ENCODE measurements at places on chromosomes 16 and 17.

DNA sequence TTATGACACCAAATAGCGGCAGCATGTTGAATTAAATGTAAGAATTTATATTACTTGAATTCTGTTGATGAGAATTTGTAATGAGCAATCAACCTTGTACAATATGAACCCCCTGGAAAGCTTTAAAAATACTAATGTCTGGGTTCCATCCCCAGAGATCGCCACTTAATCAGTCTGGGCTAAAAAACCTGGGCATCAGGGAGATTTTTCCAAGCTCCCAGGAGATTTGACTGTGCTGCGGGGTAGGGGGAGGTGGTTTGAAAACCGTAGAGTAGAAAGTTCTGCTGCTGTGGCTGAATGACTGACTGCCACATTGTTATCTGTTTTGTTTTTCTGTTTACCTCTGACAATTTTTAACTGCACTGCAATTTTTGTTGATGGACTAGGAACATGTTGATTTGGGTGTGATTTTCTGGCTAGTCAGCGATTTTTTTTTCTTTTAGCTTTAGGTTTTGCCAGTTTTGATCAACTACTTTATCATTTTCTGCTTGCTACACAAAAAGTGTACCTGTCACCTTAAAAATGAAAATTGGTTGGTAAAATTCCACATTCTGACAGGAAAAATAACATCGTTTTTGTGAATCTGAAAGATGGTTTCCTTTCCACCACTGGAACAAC, 79.3 kb downstream of the PCTP start:
- no peak for ATAC-seq

- ATAC-seq, result peak; percentile 88
Observed at GRCh38 chr17:44556832-44557606, at the start of gene FZD2. Gene FZD2, plus strand, starts transcription at chr17:44557484. Its CDS starts 205 bp downstream, at chr17:44557689.

- ATAC-seq, result no peak
Observed at GRCh38 chr17:27800522-27800921, at the start of gene NOS2. Gene NOS2, minus strand, starts transcription at chr17:27800529. Its CDS starts 1,720 bp downstream, at chr17:27798809.

DNA sequence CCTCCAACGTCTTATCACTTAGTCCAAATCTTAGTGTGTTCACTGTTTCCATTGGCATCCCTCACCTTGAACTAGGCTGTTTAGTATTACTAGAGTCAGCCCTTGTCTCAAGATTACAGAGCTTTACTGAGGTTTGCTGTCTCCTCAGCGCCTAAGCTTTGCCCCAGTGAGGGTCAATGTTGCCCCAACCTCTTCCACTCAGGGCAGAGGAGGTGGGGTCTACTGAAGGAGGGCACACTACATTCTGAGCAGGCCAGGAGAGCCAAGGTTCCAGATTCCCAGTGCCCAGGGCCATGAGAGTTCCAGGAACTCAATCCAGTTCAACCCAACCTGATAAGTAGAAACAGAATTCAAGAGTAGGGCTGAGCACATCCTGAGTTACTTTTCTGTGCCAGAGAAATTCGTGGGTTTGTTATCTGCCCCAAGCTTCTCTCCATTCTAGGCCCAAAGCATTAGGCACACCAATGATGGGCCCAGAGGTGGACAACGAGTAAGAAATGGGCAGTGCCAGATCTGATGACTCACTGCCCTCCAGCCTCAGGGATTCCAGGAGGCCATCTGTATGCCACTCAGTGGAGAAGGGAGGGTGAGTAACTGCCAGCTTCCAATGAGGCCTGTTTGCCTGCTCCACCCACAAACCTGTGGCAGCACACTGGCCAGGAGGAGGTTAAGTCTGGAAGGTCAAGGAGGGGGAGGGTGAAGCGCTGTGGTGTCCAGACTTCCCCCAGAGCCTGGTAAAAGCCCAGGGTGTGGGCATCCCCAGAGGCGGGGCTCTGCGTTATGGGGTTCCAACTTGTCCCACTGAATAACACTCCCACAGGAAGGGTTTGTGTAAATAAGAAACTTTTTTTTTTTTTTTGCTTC, 8.2 kb downstream of the TUBG2 start:
- no peak for ATAC-seq

DNA sequence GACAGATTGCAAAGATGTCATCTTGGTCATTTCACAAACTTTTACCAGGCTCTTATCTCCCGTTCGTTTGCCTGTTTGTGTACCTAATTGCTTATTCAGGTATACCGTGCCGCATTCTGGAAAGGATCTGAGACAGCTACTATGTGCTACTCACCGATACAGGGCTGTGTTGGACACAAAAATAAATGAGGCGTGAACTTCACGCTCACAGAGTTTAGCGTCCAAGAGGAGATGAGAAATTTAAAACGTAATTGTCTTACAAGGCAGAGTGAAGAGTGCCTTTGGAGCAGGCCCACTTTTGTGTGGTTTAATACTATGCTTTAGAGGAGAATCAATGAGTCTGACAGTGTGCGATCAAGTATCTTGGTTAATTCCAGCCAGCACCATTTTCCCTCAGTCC, 26.7 kb downstream of the MAF start:
- no peak for ATAC-seq

GRCh38 chr17:20008242-20009051, 712 bp upstream of the SPECC1 start:
- ATAC-seq, result peak; percentile 55

DNA sequence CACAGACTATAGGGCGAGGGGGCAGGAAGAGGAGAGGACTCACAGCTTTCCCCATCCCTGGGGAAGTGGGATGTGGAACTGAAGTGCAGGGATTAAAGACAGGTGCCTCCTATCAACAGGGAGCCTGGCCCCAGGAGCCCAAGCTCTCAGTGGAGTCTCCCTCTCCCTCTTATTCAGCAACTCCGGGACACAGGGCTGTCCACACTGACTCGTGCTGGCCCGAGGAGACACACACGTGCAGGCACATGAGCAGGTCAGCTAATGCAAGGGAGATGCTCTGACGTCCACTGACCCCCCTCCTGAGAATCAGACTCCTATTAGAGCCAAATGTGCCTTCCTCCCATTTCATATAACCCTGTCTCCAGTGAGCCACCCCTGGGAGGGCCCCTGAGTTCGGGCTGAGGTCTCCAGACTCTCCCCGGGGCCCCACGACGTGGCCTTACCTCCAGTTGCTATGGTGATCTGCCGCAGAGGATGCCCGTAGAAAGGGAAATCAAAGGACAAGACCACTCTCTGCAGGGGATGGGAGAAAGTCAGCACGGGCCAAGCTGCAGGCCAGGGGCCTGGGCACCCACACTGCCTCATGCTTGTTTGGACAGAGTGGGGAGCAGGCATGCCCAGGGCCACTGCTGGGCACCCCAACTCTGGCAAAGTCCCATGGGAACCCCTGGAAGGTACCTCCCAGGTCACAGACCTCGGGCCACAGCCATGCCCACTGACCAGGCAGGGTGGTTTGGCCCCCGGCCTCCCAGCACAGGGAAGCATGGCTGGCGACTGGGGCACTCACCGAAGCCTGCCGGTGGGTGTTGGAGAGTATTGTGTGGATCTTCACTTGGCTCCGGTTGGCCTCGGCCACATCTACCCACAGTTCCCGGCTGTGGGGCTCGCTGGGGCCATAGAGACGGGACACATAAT, 42.7 kb downstream of the PLXDC1 start:
- no peak for ATAC-seq

DNA sequence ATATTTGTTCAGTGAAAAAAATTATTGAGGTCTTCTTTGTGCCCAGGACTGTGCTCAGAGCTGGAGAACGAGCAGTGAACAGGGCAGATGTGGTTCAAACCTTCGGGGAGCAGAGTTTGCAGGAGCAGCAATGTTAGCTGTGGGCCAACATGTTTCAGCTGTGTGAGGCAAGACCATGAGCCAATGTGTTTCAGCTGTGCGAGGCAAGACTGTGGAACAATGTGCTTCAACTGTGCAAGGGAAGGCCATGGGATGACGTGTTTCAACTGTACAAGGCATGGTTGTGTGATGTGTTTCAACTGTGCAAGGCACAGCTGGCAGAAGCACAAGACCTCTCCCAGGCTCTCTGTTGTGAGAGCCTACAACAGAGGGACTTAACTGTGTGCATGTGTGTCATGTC, 35.2 kb upstream of the SDK2 start:
- ATAC-seq, result no peak

GRCh38 chr16:55083052-55083451, 152.4 kb downstream of the IRX5 start:
- no peak for ATAC-seq

DNA sequence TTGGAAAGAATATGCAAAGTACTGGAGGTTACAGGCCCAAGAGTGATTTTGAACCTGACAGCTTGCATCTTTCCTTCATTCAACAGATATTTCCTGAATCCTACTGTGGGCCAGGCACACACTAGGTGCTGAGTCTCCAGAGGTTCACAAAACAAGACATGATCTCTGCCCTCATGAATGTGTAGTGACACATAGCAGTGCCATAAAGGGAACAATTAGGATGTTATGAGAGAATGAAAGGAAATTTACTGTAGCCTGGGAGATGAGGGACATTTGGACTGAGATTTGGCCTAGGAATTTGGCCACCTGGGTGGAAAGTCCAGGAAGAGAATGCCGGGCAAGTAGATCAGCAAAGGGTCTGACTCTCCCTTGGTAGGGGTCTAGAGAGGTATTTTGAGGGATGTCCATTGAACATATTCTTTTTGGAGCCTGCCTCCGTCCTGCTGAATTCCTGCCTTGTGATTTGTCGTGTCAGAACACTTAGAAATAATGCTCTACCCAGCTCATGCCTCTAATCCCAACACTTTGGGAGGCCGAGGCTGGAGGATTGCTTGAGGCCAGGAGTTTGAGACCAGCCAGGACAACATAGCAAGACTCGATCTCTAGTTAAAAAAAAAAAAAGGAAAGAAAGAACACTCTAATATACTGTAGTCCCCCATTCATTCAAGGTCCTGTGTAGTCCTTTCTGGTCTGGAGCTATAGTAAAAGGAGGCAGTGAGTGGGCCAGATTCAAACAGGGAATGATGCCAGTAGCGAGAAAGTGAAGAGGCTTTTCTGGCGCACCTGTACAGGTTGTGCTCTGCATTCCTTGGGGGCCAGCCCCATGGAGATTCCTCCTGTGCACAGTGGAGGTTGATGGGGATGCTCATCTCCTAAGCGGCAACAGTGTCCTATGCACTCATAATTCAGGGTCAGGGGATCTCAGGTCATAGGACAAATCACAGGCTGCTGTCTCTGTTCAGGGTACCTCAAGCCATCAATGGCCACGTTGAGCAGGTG, 90.6 kb upstream of the CLEC18A start:
- no peak for ATAC-seq

- ATAC-seq, result no peak
Observed at GRCh38 chr17:30848021-30848420, 16.3 kb downstream of the ATAD5 start.

DNA sequence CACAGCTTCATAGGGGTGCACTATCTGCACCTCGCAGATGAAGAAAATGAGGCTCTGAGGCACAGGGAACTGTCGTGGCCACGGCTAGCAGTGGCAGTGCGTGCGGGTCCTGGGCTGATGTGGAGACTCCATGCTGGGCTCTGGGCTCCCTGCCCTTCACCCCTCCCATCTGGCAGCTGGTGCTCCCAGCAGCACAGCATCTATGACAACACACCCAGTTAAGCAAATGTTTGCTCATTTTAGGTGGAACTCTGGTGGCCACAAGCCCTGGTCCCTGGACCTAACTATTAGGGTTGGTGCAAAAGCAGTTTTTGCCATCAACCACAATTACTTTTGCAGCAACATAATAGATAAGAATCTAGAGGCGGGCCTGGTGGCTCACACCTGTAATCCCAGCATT, 30.9 kb downstream of the IFT140 start:
- ATAC-seq, result no peak

DNA sequence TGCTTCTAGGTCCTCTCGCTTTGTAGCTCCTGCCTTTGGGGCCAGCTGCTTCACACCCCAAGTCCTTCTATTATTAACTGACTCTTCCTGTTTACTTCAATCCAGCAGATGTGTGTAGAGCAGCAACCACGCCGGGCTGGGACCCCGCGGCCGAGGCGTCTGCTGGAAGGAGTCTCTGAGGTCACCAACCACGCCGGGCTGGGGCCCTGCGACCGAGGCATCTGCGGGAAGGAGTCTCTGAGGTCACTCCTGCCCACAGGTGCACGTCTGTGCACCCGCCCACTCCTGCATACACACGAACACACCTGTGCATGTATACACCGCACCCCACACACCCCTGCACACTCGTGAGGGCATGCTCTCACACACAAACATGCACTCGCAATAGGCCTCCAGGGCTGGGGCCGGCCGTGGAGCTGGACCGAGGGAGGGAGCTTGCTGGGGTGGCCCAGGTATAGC, 7.8 kb upstream of the TEX19 start:
- peak; percentile 55 for ATAC-seq

DNA sequence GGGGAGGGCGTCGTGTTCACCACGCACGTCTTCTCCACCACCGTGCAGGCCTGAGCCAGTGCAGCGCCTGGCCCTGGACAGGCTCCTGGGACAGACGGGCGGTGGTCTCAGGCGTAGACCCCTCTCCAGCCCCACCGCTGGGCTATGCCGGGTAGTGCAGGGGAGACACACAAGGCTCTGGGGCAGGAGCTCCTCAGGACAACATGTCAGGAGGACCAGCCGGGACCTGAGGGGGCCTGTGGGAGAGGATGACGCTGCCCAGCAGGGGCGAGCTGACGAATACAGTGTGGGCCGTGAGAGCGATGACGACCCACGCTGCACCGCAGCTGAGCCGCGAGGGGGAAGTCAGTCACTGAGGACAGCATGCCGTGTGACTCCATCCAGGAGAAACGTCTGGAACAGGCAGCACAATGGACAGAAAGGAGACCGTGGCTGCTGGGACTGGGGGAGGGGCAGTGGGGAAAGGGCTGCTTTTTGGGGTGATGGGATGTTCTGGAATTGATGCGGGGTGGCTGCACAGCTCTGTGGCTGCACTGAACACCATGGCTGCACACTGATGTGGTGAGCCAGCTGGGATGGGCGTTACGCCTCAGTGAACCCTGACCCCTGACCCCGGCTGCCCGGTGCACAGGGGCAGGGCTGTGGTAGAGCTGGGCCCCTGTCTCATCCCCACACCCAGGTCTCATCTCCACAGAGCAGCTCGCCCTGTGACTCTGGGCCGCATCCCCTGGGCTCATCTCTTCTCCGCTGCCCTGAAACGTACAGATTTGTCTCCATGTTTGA, 20.2 kb downstream of the DNASE1 start:
- ATAC-seq, result no peak

DNA sequence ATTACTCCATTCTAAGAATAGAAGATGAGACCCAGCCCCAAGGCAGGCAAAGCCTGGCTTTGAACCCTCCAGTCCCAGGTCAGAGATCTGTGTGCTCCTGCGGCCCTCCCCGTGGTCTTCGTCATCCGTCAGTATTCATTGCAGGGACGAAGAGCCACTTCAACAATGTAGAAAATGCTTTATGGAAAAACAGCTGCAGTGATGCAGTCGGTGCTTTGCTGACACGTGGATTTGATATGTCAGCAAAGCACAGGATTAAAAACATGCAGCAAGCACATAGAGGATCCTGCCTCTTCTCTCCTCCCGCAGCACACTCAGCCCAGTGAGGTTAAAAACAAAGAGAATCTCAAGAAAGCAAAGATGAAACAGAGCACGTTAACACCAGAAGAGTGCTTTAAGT, 117.1 kb upstream of the AXIN2 start:
- ATAC-seq, result no peak

GRCh38 chr17:1710807-1711553, 803 bp upstream of the TLCD2 start:
- no peak for ATAC-seq

DNA sequence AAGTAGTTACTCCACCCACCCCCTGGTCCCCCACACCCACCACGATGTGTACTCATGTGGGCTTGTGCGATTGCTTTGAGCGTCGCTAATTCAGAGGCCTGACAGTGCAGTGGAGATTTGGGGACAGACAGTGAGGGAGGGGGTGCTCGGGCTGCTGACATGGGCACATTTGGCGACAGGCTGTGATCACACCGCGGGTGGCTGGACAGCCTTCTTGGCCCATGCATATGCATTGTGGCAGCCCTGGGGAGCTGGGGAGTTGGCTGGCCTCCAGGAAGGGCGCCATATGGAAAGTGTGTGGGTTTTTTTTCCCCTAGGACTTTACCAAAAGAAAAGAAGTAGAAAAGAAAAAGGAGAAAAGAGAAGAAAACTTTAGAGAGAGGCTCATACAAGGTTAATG, 275.5 kb upstream of the N4BP1 start:
- ATAC-seq, result no peak
